Peyer's patch (tissue), 4 donors: ENCODE measurements at places on chromosomes 3 and 15. TPM values are rescaled to one million over a fixed set of nuclear protein-coding genes. Genes with fewer than 3 reads are reported as not detected.

The SPATA12 gene
- total RNA-seq = not detected

The MTHFS gene
- 29.8 TPM for total RNA-seq

The GOLGA6L10 gene
- 5.8 TPM for total RNA-seq

GRCh38 chr3:66723231-66723630, 222.4 kb upstream of the LRIG1 start:
- DNase-seq = no peak

DNA sequence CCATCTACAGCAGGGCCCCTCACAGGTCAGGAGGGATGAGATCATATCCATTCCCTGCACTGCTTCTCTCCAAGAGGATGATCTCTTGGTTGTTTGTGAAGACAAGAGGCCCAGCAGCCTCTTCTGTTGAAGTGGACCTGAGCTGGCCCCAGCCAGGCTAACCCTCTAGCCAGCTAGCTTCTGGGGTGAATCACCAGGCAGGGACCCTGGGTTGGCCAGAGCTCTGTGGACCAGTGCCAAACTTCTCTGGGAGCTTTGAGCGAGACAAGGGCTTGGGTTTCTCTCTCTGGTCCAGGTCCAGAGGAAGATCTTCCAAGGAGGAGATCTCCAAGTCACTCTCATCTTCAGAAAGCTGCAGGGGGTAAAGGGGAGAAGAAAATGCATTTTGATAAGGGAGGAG, 52.7 kb downstream of the CLDN18 start:
- no peak for DNase-seq

- DNase-seq = no peak
Observed at GRCh38 chr3:131973731-131974130, 61.1 kb downstream of the CPNE4 start.

GRCh38 chr3:55807210-55807609, 320.1 kb upstream of the WNT5A start:
- no peak for DNase-seq

- no peak for DNase-seq
Observed at GRCh38 chr15:94477913-94478553, 246.7 kb downstream of the MCTP2 start.

DNA sequence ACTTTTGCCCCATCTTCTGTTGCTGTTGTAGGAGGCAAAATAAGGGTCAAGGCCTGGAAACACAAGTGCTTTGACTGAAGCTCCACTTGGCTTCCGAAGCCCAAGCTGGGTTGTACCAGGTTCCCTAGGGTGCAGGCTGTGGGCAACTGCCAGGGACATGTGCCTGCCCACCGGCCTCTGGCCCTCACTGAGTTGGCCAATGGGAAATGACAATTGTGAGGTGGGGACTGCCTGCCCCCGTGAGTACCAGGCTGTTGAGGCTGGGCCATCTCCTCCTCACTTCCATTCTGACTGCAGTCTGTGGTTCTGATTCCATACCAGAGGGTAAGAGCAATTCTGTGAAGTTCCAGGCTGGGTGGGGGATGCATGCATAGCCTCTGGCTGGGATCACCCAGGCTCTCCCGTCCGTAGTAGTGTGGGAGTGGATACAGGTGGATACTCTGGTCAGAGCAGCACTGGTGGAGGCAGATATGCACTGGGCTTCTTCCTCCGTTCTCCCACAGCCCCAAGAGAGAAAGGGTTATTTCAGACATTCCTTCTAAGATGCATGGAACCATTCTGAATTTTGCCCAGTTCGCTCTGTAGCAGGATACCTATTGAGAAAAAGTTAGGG, at the start of gene ADIPOQ:
Gene ADIPOQ (plus strand): TSS at position 285 of the 613 bp plus-strand sequence. CDS start 10,349 bp downstream, outside the sequence.
- no peak for DNase-seq

DNA sequence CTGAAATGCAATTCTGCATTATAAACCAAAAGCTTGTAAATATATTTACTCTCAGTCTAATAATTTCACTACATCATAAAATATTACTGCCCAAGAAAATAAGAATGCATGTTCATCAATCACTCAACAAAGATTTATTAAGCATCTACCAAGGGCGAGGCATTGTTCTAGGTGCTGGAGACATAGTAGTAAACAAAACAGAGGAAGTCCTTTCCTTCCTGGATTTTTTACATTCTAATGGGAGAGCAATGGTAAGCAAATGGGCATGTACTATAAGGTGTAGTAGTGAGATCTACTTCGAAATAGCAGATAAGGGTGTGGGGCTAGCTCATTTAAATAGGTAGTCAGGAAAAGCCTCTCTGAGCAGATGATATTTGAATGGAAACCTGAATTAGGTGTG, 10.8 kb upstream of the ZFYVE19 start:
- no peak for DNase-seq

GRCh38 chr3:39419742-39420315, 13.3 kb downstream of the RPSA start:
- no peak for DNase-seq

- DNase-seq = no peak
Observed at GRCh38 chr15:80159811-80160569, 7.2 kb downstream of the FAH start.

- no peak for DNase-seq
Observed at GRCh38 chr15:26806151-26806550, 33.3 kb upstream of the GABRB3 start.

DNA sequence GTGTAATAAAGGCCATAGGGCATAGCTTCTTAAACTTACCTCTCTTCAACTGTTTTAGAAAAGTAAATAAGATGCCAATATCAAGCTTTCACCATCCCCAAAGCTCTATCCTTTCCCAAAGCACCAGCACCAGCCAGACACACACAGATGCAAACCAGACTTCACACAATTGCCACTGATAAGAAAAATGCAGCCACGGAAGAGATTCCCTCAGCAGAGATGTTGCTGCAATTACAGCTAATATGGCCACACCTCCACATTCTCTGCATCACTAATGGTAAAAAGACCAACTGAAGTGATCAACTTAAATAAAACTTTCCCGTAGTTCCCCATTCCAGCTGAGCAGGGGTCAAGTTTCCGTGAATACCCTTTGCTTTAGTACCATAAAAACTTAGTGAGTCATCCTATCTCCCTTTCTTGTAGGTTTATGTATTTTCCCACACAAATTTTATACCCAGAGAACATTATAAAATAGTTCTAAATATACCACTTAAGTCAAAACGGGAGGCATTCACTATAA, 64.4 kb downstream of the SLC9A9 start:
- no peak for DNase-seq

- no peak for DNase-seq
Observed at GRCh38 chr15:45660231-45660979, 25.6 kb downstream of the SQOR start.

The DNAH12 gene
- total RNA-seq = not detected

The PRSS50 gene
- not detected for total RNA-seq

The TPRG1 gene
- 0.66 TPM for total RNA-seq

The DYNC1LI1 gene
- total RNA-seq = 26.4 TPM

GRCh38 chr3:183149915-183150750, 12.4 kb downstream of the LAMP3 start:
- no peak for DNase-seq

DNA sequence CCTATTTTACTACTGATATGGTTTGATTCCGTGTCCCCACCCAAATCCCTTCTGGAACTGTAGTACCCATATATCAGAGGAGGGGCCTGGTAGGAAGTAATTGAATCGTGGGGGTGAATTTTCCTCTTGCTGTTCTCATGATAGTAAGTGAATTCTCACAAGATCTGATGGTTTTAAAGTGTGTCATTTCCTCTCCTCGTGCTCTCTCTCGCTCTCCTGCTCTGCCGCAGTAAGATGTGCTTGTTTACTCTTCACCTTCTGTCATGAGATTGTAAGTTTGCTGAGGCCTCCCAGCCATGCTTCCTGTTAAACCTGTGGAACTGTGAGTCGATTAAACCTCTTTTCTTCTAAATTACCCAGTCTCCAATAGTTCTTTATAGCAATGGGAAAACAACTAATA, 81.2 kb upstream of the ZBTB20 start:
- no peak for DNase-seq

- no peak for DNase-seq
Observed at GRCh38 chr3:36475558-36475957, 95.3 kb downstream of the STAC start.

GRCh38 chr3:21417991-21418390, 333.0 kb downstream of the ZNF385D start:
- no peak for DNase-seq

GRCh38 chr3:40020689-40021088, 211.3 kb downstream of the MYRIP start:
- DNase-seq = no peak

DNA sequence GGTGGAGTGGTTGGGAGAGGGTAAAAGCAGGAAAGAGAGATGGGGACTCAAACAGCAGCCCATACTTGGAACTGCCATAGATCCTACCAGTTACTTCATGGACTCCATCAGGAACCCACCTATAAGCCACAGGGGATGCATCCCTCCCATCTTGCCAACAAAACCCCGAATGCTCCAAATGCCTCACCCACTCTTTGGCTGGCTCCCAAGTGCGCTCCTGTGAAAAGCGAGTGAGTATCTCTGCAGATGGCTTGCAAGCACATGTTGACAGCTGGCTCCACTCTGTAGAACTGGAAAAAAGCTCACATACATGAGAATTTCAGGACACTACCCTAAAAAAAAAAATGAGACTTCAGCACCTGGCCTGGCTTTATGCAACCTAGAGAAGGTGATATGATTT, 151.0 kb downstream of the UBE3A start:
- DNase-seq = no peak

DNA sequence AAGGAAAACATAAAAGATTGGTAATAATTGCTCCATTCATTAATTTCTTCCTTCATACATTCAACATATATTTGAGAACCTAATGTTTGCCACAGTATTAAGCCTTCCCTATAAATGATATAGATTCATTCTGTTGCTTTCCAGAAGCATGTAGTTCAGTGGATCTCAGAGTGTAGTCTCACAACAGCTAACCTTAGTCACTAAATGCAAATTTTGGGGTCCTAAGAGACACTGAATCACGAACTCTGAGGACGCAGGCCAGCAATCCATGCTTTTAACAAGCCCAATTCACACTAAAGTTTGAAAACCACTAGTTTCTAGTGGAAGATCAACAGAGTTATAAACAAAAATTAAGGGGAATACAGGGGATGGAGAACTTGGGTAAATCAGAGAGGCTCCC, 7.2 kb upstream of the AQR start:
- DNase-seq = no peak

DNA sequence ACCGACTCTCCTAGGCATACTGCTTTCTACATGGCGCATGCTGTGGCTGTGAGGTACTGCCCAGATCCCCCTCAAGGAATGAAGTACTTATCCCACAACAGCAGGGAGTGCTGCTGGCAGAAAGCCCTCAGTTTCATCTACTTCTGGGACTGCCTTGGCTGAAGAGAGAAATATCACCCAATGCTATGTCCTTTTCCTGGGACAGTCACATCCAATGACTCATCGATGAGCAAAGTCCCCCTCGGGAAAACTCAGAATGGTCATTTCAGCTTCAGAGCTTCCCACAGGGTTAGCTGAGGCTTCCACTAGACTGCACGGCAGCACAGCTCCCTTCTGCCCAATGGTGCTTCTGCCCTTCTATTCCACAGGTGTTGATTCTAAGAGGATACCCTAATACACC, 3.6 kb upstream of the NMD3 start:
- no peak for DNase-seq

The RASSF1 gene
- 27.6 TPM for total RNA-seq

DNA sequence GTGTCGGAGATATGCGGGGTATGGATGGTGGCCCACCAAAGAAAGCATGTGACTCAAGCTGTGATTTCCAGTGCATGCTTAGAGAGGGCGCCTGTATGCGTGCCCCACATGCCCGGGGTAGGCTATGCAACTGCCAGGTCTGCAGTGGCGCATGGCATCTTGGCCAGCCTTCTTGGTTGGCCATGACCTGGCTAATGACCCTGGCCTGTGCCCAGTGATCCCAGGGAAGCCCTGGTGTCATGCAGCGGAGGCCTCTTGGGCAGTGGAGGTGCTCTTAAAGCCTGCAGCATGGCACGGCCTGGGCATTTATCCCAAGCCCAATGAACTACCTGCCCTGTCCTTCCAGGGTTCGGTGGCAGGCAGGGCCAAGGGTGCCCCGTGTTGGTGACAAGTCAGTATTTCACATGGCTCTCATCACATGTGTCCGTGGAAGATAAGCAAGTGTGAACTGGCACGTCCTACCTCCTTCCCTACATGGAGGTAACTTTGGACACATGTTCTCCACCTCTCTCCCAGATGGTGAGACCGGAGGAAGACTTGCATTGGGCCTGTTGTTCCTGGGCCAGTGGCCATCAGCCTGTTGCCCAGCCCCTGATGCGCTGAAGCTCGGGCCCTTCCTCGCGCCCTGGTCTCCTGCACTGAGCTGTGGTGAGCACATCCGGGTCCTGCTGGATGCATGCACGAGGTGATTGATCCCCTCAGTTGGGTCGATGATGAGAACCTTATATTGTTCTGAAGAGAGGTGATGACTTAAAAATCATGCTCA, 192.0 kb downstream of the UBE3A start:
- DNase-seq = peak; percentile 25

The NOX5 gene
- total RNA-seq = not detected

DNA sequence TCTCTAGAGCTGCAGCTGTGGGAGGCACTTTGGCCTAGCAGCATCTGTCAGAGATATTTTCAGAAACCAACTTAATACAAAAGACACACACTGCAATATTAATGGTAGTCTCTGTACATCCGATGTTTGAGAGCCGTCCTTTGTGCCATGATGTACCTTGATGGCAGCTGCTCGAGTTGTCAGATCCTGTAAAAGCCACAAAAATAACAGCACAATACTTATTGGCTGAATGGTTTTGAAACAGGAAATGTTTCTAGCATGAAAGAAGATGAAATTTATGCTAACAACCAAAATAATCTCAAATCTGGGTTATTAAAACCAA, 445.5 kb upstream of the TBL1XR1 start:
- DNase-seq = no peak

DNA sequence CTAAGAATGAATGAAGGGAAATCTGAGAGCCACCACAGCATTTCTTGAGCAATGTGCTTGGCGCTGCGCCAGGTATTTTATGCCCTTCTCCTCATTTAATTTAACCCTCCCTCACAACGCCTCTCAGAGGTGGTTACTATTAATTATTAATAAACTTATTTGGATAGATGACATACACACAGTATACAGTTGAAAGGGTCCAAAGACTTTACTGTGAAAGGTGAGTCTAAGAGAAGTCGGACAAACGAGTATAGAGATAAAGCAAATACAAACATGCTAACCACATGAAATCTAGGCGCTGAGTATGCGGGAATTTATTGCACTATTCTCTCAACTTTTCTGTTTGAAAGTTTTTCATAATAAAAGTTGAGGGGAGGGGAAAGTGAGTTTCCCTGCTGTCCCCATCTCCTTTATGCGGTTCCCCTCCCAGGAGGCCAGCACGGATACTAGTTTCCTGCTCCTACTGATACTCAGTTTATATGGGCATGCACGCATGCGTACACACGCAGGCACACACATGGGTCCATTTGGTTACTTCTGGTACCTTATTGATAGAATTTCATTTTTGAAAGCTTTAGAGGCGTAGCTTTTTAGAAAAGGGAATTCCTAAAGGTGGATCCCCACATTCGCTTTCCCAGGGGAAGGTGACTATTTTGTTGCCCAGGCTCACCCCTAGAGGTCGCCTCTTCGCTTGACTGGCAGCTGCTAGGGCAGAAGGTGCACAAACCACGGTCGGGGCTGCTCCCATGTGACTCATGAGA, 28.5 kb upstream of the KCTD6 start:
- peak; percentile 89 for DNase-seq

The TRPM1 gene
- not detected for total RNA-seq
